ENCODE measurements at places on chromosomes 11 and 22.

DNA sequence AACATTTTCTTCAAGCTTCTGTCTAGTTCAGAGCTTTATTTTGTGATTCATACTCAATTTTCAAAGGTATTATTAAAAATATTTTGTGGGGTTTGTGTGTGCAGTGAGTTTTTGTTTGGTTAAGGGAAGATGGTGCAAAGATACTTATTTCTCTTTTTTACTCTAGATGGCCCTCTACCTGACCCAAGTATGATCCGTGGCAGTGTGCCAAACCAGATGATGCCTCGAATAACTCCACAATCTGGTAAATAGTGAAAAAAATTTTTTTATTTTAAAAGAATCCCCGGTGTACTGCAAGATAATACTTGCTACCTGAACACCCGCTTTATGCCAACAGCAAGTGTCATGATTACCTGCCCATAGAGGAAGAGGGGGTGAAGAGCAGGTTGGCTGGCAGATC is 54.2 kb downstream of the EP300 start:
- DNase-seq = no peak

GRCh38 chr22:26409719-26410335 is 19.2 kb upstream of the ASPHD2 start:
- DNase-seq = no peak

DNA sequence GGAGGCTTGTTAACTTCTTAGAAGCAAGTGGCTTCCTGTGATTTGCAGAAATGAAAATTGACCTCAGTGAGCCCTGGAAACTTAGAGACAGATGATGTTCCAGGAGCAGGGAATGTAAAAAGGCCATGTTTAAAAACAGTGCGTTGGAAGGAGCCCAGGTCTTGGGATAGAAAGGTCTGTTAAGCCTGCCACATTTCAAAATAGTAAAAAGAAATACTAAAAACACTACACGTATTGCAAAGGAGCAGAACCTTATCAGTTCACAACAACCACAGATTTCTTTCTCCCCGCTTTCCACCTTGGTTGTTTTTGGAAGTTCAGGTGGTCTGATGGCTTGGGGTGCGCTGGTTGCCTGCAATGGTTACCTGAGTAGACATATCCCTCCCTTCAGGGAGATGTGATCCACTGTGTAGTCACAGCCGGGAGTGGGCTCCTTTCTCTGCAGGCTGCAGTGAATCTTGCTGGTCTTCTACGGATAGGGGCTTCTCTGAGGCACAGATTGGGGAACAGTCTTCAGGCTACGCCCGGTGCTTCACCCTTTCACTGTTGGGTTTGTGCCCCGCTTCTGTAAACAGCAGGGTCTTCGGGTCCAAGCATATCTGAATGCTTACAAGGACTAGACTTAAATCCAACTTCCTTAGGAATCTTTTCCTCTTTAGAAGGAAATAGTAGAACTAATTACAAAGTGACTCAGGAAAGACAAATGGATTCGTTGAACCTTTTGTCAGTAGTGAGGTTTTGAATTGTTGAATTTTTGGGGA is 1.9 kb downstream of the TEAD1 start:
- no peak for DNase-seq

DNA sequence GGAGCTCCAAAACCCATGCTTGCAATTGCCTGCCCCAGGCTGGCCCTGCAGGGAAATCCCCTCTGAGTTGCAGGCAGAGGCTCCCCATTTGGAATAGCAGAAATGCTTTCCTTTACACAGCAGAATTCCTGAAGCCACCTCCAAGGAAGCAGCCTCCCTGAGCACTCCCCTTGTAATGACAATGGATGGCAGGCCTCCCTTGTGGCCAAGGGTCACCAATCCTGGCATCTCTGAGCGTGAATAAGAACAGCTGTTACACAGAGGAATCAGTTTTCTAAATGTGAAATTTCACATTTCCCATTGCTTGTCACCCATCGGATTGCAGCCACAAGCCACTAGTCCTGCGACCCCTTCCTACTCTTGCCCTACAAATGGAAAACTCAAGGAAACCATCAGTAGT is 107.6 kb downstream of the GALNT18 start:
- DNase-seq = no peak

GRCh38 chr22:47307822-47308221 is 545.4 kb downstream of the TBC1D22A start:
- no peak for DNase-seq

- no peak for DNase-seq
Measured at GRCh38 chr11:108846009-108846408, 181.1 kb downstream of the DDX10 start.

DNA sequence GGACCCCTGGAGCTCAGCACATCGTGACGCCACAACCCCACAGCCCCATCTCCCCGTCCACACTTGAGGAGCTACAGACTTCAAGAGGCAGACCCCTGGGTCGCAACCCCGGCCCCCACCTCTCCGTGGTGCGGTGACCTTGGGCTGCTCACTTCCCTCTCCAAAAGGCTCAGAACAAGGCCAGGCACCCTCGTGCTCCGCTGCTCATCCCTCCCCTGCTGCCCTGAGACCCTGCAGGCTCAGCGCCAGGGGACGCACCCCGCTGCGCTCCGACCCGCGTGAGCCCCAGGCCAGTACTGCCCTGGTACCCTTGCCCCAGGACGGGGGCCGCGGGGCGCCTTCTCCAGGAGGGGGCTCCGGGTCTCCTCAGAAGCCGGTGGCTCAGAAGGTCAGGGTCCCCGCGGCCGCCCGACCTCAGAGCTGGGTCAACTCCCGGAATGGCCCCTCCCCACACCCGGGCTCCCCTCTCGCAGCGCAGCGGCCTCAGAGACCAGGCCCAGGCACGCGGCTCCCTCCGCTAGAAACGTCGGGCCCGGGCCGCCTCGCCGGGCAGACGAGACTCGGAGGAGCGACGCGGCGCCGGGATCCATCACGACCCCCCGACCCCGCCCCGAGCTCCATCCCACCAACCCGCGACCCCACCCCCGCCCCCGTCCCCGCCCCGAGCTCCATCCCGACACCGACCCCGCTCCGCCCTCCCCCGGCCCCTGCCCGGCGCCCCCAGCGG is 563 bp downstream of the GATD1 start:
- DNase-seq = no peak

GRCh38 chr11:78079232-78080083 is at the start of gene NDUFC2:
Gene NDUFC2 (minus strand): TSS chr11:78079862. CDS start chr11:78079744, 118 bp downstream.
- DNase-seq = peak; percentile 55

GRCh38 chr11:132987936-132988335 is 544.4 kb downstream of the OPCML start:
- no peak for DNase-seq

Measured in urinary bladder (tissue), 4 donors.